ENCODE measurements at places on chromosomes 12 and 14.

DNA sequence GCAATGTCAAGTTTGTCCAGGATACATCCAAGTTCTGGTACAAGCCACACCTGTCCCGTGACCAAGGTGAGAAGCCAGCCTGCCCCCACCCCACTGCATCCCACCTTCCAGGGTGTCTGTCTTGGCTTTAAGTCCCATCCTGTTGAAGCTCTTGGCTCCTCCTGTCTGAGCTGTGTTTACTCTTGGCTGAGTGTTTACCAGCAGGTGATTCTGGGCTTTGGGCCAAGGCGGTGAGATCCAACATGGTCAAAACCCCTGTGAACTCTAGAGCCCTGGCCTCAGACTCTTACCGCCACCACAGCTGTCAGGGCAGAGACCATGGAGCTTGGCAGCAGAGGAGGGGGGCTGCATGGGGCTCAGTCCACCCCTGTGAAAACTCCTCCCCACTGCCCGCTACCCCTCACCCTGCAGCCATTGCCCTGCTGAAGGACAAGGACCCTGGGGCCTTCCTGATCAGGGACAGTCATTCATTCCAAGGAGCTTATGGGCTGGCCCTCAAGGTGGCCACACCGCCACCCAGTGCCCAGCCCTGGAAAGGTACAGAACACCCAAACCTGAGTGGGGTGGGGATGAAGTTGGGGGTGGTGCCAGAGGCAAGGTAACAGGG lies 11.6 kb downstream of the TNS2 start:
- DNase-seq = peak; percentile 48

DNA sequence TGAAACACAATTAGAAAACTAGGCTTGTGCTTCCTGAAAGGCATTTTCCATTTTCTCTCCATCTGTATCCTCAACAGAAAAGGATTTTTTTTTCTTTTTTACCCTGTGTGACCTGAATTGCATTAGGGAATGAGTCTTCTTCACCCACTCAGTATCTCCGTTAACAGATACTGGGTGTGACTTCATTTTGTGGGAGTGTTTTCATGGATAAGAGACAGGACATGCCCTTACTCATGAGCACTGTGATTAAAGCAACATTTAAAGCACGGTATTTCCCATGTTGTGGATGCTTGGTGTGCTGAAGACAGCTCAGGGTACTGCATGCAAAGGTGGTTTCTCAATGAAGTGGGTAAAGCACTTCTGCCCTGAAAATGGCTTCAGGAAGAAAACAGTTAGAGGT lies 1397.3 kb upstream of the TMEM132C start:
- DNase-seq = no peak

- DNase-seq = no peak
Measured at GRCh38 chr14:66638689-66639088, 130.7 kb downstream of the GPHN start.

DNA sequence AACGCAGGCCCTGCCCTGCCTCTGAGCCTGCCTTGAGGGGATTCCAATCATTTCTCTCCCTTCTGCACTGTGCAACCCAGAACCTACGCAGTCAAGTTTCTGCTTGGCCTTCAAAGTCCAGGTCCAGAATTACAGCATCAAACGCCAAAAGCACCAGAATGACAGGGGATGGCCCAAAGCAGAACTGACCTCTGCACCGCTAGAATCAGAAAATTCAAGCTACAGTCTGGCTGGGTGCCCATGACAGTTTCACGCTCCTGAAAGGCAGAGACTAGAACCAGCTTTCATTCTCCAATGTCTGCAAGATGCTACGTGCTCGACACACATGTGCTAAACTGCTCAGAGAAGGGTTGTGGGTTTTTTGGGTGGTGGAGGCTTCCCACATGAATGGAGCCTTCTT lies 4.1 kb downstream of the CLMN start:
- DNase-seq = no peak

GRCh38 chr14:49954171-49954631 lies 61.3 kb downstream of the ARF6 start:
- DNase-seq = no peak

DNA sequence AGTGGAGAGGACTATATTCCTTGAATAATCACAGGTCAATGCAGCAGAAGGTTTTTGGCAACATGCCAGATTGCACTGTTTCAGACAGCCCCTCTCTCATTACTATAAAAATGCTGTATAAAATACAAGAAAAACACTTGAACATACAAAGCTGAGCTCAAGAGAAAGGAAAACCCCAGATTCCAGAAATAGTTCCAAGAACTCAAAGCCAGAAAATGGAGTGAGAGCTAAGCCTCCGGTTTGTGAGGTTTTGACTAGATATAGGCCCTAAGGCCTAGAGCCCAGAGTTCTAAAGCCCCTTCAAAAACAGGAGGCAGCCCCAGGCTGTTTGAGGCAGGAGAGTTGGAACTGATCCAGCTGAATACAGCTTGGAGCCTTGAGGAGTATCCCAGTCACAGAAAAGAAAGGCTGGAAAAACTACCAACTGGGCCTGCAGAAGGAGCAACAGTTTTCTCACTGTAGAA lies 29.4 kb upstream of the ACTN1 start:
- DNase-seq = no peak

- no peak for DNase-seq
Measured at GRCh38 chr12:79012636-79013035, 148.1 kb downstream of the SYT1 start.

DNA sequence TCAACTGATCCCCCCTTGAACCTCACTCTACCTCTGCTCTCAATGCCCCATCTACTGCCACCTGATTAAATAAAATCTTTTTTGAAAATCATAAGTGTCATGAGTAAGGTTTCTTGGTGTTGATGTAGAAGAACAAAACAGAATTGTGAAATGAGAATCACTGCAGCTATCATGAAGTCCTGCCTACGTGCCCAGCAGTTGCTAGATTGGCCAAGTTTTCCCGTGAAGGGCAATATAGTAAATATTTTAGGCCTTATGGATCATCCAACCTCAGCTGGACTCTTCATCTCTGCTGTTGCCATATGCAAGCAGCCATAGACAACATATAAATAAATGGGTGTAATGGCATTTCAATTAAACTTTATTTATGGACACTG lies 5.2 kb upstream of the OAS3 start:
- no peak for DNase-seq

DNA sequence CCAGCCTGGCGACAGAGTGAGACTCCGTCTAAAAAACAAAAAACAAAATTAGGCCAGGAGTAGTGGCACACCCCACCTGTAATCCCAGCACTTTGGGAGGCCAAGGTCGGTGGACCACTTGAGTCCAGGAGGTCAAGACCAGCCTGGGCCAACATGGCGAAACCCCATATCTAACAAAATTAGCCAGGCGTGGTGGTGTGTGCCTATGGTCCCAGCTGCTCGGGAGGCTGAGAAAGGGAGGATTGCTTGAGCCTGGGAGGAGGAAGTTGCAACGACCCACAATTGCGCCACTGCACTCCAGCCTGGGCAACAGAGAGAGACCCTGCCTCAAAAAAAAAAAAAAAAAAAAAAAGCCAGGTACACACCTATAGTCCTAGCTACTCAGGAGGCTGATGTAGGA lies 37.0 kb downstream of the KDM2B start:
- DNase-seq = no peak

GRCh38 chr12:25372002-25372401 lies 121.3 kb upstream of the KRAS start:
- DNase-seq = no peak

- DNase-seq = peak; percentile 82
Measured at GRCh38 chr14:73634011-73634833, 10.6 kb upstream of the DNAL1 start.

DNA sequence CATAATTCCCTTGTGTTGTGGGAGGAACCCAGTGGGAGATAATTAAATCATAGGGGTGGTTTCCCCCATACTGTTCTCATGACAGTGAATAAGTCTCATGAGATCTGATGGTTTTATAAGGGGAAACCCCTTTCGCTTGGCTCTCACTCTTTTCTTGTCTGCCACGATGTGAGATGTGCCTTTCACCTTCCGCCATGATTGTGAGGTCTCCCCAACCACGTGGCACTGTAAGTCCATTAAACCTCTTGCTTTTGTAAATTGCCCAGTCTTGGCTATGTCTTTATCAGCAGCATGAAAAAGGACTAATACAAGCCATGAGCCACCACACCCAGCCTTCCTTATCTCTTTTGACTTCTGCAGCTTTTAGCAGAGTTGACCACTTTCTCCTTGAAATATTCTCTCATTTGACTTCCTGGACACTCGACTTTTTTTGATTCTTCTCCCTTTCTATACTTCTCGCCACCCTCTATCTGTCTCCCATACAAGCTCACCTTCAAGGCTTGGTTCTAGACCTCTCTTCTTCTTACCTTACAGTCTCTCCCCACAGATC lies 2.3 kb downstream of the MTERF2 start:
- DNase-seq = no peak

DNA sequence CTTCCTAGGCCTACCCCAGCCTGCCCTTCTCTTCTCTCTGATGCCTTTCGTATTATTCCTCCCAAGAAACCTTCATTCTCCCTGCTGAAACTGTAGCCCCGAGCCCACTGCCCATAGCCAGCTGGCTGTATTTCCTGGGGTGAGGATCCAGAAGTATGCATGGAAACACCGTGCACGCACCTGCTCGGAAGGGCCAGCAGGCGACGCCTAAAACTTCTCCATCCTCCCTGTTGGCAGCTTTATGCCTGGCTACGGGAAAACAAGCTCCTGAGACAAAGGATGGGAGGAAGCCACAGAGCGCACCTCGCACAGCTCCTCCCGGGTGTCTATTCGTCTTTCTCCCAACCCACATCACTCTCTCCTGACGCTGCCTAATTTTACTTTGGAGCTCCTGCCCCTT lies 69.0 kb upstream of the CAPRIN2 start:
- DNase-seq = no peak

DNA sequence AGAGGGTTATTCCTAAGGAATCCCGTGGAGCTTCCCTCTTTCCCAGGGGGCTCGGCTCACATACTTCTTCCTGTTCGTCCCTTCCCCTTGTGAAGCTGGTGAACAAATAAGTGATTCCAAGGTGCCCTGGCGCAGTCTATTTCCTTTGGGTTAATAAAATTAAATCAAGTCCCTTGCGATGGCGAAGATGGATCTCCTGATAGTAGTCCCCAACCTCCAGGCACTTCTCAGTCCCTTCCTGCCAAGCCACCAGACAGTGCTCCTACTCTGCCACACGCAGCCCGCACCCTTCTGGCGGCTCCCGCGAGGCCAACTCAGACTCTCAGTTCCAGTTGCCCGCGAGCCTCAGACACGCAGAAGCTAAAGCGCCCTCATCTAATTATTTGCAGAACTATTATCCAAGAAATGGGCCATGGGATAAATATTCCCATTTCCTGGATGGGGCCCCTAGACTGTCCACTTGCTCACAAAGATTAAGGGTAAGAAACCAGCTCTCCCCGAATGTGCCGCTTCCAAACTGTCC lies 2.4 kb upstream of the SIX6 start:
- peak; percentile 49 for DNase-seq

DNA sequence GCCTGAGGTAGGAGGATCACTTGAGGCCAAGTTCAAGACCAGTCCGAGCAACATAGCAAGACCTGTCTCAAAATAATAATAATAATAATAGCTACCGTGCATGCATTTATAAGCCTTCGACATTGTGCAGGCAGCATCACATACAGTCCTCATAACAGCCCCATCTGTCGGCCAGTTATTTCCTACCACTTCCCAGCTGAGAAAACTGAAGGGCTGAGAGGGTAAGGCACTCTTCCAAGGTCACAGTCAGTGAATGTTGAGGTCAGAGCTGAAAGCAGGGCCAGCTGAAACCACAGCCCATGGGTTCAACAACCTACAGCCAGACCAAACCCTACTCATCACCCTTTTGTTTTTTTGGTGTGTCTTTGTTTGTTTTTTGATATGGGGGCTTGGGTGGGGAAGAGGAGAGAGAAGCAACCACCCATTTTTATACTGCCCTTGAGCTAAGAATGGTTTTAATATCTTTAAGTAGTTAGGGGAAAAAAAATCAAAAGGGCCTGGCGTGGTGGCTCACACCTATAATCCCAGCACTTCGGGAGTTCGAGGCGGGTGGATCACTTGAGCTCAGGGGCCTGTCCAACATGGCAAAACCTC lies 16.8 kb upstream of the ITPK1 start:
- peak; percentile 28 for DNase-seq

DNA sequence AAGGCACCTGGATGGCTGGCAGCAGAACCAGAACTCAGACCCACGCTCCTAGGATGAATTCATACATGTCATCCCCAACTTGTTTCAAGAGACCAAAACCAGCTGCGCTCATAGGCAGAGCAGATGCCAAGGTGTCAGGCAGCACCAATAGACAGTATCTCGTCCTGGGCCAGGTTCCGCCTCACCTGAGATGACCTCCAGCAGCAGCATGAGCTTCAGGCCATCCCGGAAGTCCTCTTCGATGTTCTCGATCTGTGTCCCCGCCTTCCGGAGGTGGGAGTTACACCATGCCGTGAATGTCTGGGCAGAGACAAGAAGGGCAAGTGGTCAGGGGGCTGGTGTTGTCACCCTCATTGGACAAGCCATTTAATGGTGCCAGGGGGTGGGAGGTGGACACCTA lies 53.7 kb downstream of the ACTN1 start:
- DNase-seq = no peak

DNA sequence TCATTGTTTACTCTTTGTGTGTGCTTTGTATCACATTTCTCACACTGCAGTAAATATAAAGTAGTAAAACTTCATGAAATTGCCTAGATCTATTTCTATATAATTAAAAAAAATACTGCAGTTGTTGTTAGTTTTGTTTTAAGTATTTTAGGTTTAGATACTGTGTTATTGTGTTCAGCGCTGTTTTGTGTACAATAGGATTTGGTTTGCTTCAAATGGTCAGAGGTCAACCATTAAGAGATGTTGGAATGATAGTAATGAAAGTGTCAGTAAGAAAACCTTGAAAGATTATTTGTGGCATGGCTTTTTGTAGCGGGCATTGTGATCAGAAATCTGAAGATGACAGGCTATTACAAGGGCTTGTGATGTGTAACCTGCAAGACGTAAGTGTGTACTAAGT lies 67.9 kb downstream of the RAD51B start:
- DNase-seq = no peak

DNA sequence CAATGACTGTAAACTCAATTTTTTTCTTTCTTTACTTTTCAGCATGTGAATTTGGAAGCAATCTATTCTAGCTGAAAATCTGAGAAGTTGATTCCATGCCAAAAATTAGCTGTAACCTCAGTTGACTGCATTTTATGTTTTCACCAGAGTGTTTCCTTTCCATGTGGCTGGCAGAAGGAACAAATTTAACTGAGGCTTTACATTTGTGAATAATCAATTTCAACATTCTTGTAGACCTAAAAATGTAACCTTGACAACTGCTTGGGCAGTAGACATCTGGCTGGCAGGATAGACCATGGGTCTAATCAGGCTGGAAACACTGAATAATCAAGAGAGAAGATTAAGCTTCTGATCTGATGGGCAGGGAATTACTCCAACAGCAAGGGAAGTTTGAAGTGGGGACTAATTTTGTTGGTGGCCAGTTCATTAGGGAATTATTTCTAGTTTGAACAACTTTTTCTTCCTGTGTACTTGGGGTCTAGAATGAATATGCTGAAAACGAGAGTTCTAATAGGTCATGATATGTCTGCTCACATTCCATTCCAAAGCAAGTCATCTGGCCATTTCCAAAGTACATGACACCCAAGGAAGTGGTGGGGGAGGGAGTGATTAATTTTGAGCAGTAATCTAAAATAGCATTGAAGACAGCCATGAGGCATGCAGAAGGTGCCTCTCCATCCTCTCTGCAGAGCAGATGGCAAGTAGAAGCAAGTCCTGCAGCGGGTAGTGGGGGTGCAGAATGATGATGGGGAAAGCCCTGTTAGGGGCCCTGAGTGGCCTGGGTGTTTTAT lies 68.2 kb downstream of the ATP23 start:
- DNase-seq = no peak
